Left renal pelvis (tissue), 4 donors: ENCODE measurements at places on chromosomes 6 and 20.

GRCh38 chr6:138063726-138064125 is 43.5 kb downstream of the PERP start:
- no peak for DNase-seq

- DNase-seq, result no peak
These were observed 8.3 kb downstream of the GCLC start for GRCh38 chr6:53536561-53536960.

DNA sequence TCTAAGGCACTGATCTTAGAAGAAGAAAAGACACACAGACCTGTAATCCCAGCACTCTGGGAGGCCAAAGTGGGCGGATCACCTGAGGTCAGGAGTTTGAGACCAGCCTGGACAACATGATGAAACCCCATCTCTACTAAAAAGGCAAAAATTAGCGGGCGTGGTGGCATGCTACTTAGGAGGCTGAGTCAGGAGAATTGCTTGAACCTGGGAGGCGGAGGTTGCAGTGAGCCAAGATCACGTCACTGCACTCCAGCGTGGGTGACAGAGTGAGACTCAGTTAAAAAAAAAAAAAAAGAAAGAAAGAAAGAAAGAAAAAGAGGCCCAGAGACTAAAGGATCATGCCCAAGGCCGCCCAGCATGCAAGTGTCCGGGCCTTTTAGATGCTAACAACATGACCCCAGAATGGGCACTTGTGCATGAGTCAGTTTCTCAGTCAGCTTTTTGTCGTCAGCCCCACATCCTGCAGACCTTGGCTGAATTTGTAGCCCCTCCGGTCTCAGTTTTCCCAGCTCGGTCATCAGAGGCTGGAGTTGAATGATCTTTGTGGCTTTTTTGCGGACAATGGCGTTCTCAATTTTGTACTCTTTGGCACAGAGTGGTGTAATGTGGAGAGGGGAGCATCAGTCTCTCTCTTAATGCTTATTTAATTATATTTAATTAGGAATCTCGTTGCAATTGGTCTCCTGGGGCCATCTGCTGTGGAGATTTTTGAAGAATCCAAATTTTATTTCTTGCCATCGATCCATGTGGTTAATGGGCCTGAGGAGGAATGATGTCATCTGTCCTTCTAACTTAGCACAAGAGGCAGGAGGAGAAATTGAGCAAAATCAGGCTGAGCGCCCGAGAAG is 30.6 kb upstream of the APCDD1L start:
- no peak for DNase-seq

DNA sequence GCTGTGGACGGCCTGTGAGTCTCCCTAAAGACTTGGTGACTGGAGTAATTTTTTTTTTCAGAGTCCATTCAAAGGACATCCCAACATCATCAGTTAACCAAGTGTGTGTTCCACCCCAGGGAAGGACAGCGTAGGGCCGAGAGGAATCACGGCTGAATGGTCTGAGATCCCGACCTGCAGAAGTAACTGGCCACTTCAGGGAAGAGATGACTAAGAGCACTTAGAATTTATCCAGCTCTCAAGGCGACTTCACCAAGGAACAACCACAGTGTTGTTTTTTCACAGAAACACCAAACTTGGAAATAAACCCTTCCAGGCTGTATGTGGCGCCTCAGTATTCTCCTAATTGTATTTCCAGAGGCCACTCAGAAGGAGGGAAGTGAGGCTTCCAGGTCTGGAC is 231.6 kb downstream of the FNDC1 start:
- DNase-seq, result no peak

DNA sequence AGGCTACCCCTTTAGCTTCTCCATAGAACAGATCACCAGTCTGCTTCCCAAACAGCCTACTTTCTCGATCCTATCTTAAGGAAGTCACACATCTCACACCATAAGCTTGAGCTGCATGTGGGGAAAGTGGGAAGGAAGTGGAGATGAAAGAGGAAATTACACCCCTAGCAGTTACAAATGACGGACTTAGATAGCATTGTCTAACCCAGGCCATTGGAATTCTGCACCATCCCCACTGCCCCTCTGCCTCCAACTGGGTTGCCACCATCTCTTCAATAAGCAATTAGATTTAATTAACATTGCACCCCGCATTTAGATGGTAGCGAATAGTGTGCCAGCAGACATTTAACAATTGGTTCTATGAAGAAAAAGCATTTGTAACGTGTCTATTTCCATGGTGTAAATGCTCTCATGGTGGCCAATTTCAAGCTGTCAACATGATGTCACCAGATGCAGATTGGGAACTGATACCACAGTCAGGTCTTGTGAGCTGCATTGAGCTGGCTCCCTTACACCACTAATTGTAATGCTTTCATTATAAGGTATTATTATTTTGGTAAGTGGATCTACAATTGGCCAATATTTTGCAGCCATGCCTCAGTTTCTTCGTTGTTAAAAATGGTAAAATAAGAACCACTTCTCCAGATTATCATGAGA is 124.7 kb downstream of the CD24 start:
- no peak for DNase-seq

GRCh38 chr6:106396426-106397220 is 36.1 kb downstream of the CRYBG1 start:
- DNase-seq, result no peak

DNA sequence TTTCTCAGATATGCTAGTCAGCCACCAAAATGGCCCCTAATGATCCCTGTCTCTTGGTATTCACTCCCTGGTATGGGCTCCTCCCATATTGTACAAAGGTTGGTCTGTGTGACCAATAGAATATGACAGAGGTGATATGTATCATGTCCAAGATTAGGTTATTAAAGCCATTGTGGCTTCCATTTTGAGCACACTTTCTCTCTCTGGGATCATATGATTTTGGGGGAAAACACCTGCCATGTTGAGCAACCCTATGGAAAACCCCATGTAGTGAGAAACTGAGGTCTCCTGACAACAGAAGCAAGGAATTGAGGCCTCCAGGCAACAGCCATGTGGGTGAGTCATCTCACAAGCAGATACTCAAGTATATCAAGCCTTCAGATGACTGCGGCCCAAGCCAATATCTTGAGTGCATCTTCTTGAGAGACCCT is 7.1 kb upstream of the ZNF318 start:
- no peak for DNase-seq

DNA sequence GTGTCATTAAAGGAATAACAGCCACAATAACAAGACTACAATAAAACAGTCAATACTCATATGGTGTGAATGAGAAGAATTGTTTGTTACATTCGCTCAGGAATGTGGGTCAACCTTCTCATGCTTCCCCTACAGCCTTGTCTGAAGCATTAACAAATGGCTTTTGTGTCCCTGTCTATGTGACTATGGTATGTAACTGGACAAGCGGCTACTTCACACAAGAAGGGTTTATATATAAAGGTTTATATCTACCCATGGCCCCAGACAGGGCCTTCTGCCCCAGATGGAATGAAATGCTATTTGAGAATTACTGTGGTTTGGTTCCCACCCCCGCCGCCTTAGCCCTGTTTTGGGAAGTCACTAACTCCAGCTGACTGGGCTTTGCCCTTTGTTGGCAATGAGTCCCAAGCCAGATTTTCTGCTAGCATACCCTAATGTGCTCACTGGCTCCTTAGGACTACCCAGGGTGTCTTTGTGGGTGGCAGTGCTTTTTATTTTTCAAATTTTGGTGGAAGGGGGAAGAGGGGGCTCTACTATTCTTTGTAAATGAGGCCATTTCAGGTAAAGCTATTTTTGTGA is 39.4 kb downstream of the TFAP2A start:
- no peak for DNase-seq

GRCh38 chr6:30219244-30219643 is 6.0 kb upstream of the TRIM26 start:
- DNase-seq, result no peak

DNA sequence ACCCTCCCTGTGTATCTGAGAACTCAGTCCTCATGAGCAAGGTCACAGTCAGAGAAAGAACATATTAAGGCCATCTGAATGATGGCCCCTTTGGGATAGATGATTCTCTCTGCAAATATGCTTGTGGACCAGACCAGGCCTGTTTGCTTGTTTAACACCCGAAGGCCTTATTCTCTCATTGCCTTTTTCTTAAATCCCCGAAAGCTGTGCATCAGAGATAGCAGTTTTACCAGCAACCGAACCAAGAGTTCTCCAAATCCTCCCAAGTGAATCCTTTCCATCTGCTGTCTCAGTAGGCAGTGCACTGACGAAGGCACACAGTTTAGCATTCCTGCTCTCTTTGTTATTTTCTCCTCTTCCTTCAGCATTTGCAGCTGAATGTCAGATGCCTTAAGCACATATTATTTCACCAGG is 79.8 kb downstream of the TRMT6 start:
- DNase-seq, result no peak

GRCh38 chr6:149273318-149273717 is 44.2 kb upstream of the TAB2 start:
- DNase-seq, result no peak

GRCh38 chr6:169958510-169958909 is 207.1 kb downstream of the ERMARD start:
- DNase-seq, result no peak
